Forelimb muscle (tissue), 1 donor: ENCODE measurements at places on chromosomes 3 and 15. TPM values are rescaled to one million over a fixed set of nuclear protein-coding genes. Genes with fewer than 3 reads are reported as not detected.

The GOLGA8T gene
- not detected for polyA plus RNA-seq

The TM4SF1 gene
- polyA plus RNA-seq: 29.0 TPM

The CD200R1 gene
- 1.7 TPM for polyA plus RNA-seq

The CNBP gene
- 311 TPM for polyA plus RNA-seq

The AAGAB gene
- polyA plus RNA-seq: 21.0 TPM

The RAB43 gene
- 2.7 TPM for polyA plus RNA-seq

The C3orf22 gene
- not detected for polyA plus RNA-seq

The NR1I2 gene
- 0.33 TPM for polyA plus RNA-seq

The CILP gene
- 22.1 TPM for polyA plus RNA-seq

The UQCC5 gene
- polyA plus RNA-seq: 11.5 TPM

The ZNF385D gene
- polyA plus RNA-seq: 26.2 TPM

The CYP1A2 gene
- polyA plus RNA-seq: 0.10 TPM

The GOLGA6D gene
- 0.30 TPM for polyA plus RNA-seq

The ROBO2 gene
- 2.2 TPM for polyA plus RNA-seq

GRCh38 chr3:56870436-56870835 lies 68.7 kb upstream of the ARHGEF3 start:
- no peak for DNase-seq

DNA sequence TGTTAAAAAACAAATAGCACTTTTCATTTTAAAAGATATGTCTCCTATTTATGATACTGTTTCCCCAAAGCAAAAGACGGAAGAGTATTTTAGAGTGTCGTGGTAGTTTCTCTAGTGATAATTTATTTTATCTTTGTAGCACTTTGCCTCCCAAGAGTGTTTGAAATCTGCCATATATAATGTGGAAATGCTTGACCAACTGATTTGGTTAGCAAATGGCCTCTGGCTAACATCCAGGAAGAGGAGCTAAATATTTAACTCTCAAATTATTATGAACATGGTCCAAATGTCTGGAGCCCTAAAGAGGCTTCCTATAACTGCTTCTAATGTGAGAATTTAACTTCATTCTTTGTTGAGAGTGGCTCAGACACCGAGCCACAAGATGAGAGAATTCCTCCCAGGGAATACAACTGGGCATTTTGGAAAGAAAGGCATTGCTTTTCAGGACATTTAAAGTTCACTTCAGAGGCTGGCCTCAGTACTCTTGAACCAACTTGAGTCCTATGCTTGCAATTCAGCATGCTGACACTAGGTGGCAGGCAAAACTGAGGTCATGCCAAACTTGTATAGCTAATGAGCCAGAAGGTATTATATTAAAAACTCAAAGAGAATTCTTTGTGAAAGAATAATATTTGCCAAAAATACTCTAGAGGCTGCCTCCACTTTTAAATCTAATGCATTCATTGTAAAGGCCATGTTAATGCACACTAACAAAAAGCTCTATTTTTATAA lies 104.5 kb downstream of the RARB start:
- DNase-seq: no peak

- no peak for DNase-seq
Observed at GRCh38 chr15:98233873-98234272, 273.4 kb downstream of the ARRDC4 start.

DNA sequence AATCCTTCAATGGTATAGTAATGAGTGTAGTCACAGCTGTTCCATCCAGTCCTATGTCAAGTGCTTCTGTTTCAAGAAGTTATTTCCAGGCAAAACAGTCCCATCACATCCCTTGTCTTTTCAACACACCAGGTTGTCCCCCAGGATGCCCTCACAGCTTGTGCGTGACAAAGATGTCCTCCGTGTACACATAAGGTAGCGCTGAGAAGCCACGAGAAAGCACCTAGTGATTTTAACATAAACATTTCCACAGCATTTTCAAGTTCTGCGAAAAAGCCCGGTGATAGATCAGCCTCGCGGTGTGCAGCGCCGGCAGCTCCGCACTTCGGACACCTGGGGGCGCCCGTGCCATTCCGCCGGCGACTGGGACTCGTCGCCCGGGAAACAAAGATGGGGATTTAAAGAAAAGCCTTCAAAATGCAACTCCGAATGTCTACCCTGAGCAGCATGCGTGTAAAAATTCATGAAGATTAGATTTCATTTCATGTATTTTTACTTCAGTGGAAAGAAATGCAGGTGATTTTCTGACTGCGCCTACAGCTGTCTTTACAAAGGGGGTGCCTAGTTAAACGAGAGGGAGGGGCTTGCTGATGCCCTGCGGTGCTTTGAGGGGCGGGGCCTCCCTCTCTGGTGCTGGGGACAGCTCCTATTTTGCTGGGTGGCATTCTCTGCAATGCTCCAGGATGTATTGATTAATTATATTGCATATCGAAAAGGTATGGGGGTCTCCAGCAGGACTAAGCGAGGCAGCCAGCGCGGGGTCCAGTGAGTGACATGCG lies 49.9 kb downstream of the KY start:
- DNase-seq: no peak

- no peak for DNase-seq
Observed at GRCh38 chr3:53324105-53324504, 23.2 kb downstream of the DCP1A start.

- no peak for DNase-seq
Observed at GRCh38 chr3:101720851-101721840, 3.3 kb upstream of the CEP97 start.

DNA sequence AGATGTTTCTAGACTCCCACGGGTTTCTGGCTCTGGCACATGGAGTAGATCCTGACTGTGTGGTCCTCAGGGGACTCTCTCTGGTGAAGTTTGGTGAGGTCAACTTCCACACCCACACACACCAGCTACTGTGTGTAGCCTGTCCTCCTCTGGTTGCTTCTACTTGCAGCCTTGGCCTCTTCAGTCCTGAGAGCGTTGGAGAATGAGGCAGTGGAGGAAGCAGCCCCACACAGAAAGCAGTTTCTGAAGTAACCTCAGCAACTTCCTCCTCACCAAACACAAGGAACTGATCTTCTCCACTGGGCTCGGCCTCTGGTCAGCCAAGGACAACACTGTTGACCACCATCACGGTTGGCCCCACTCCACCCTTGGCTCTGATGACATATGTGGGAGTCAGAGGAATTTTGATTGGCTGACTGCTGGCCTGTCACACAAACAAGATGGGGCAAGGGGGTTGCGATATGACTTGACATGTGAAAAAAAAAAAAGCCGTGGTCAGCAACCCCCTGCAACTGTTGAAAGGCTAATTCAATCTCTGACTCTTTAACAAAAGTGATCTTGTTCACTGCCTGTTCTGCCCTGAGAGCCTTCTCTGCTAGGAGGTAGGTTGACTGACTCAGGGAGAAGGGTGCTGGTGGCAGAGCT lies 19.6 kb downstream of the CD86 start:
- no peak for DNase-seq

DNA sequence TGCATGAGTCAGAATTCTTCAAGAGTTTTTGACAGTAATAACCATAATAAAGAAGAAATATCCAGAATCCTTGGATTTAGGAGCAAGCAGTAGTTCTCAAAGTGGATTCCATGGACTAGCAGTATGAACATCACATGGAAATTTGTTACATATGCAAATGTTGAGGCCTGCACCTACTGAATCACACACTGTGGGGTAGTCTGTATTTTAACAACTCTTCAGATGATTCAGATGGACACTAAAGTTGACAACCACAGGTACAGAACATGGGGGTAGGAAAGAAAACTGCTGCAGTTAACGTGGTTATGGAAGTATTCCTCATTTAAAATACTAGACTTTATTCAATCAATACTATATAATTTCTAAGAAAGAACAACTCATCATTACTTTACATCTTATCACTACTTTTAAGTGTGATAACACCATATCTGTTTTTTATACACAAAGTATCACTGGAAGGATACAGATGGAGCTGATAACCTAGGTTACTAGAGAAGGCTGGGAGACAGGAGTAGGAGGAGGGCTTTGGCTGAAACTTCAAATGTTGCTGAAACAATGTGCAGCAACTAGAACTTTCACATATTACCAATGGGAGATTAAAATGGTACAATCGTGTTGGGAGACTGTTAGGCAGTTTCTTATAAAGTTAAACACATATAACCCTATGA lies 11.7 kb downstream of the NEDD4 start:
- no peak for DNase-seq

DNA sequence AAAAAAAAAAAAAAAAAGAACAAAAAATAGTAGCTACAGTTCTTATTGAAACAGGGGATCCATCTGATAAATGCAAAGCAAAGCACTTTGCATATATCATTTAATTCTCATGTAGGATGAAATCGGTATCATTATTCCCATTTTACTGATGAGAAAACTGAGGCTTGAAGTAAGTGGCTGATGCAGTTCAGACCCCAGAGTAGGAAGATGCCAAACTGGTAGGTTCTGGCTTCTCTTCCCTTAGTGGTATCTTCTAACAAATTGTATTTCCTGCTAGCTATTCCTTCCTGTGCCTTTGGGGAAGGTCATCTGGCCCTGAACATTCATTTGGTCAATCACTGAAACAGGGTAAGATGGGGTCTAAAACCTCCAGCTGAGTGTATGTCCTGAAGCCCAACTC lies 21.9 kb downstream of the PIF1 start:
- DNase-seq: no peak

GRCh38 chr3:128077665-128078064 lies 25.4 kb downstream of the SEC61A1 start:
- DNase-seq: no peak

DNA sequence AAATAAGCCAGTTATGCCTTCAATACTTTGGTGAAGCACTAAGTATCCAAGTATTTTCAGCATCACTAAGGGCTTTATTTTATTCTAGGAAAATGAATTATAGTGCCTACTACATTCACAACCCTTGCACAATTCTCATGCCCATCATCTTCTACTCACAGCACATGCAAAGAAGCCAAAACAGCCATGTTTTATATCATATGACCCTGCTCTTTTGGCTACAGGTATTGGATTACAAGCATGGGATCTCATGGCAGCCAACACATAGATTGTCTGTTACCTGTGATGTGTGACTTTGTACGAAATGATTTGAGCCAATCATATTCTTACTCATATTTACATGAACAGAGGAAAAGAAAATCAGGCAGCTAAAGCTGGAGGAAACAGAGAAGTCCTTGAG lies 38.6 kb downstream of the STT3B start:
- DNase-seq: no peak

DNA sequence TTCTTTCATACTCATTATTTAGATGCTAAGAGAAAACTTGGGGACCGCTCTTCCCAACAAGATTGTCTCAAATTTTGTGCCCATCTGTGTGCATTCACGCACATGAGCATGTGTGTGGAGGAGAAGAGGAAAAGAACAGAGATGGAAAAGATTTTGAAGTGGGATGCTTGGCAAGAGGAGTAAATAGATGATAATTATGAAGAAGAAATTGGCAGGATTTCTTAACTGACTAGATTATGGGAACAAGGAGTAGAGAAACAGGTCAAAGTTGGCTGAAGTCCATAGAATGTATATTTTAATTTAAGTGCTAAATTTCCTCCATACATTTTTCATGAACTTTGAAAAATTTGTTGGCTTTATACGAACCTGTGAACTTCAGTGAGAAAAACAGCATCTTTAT lies 100.1 kb downstream of the ZNF609 start:
- no peak for DNase-seq

- no peak for DNase-seq
Observed at GRCh38 chr15:97009031-97009431, 678.5 kb downstream of the NR2F2 start.

- DNase-seq: no peak
Observed at GRCh38 chr3:193840111-193840641, 247.2 kb downstream of the OPA1 start.

GRCh38 chr3:197899833-197900478 lies 50.0 kb upstream of the RPL35A start:
- no peak for DNase-seq

GRCh38 chr3:116833202-116833601 lies 123.6 kb downstream of the TUSC7 start:
- no peak for DNase-seq

GRCh38 chr15:28082891-28083684 lies 16.0 kb downstream of the OCA2 start:
- no peak for DNase-seq

GRCh38 chr3:56467801-56468183 lies 475 bp downstream of the ERC2 start:
- no peak for DNase-seq

GRCh38 chr3:128274837-128275236 lies 121.6 kb downstream of the EEFSEC start:
- DNase-seq: no peak

DNA sequence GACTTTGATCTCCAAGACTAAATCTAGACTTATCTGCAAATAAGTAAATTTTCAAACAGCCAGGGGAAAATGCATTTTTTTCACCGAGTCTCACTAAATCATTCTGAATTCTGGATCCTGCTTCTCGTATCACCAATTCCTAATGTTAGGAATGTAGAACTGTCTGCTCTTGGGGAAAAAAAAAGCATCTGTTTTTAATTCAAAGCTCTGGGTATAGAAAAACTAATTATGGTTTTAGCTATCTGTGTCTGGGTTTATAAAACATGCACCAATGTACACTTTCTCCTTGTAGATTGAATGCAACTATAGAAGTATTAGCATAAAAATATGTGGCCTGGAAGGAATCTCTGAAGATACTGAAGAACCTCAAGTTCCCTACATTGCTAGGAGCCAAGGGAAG lies 4.8 kb upstream of the CDAN1 start:
- DNase-seq: no peak

DNA sequence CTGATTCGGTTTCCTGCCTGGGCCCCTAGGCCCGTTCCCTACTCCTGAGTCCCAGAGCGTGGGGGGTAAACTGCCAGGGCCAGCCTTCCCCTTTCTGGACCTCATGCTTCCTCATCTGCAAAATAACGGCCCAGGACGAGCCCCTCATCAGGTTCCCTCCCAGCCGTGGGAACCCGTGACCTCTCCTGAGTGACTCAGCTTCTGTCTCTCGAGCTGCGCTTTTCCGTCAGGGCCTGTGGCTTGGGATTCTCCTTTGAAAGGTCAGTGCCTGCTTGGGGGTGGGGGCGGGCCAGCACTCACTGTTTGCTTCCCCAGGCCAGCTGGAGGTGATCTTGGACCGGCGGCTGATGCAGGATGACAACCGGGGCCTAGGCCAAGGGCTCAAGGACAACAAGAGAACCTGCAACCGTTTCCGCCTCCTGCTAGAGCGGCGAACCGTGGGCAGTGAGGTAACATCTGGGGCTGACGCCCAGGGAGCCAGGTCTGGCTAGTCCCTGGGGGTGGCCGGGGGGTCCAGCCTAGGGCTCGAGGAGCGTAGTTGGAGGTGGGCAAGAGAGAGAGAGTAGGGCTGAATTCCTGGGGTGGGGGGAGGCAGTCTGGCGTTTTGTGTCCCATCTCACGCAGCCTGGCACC lies 12.8 kb downstream of the MAN2A2 start:
- no peak for DNase-seq

- DNase-seq: no peak
Observed at GRCh38 chr3:194301730-194302129, 49.4 kb downstream of the CPN2 start.

DNA sequence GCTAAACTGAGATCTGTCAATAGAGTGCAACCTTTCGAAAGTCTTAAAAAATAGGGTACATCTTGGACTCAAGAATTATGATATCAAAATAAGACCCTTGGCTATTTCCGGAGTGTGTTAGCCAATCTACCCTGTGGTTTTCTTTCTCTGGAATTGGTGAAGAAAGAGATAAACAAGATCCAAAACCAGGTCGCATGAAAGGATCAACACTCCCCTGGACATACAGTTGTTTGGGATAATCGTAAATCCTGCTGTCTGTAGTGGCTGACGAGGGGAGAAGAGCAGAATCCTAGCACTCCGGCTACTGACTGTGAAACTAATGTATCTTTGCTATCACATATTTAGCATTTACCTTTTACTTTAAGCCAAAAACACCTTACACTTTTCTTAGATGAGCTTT lies 30.9 kb downstream of the FNDC3B start:
- DNase-seq: no peak

GRCh38 chr15:89002281-89002761 lies 85.9 kb upstream of the ABHD2 start:
- DNase-seq: no peak
